ENCODE measurements at places on chromosomes 3 and 15.

DNA sequence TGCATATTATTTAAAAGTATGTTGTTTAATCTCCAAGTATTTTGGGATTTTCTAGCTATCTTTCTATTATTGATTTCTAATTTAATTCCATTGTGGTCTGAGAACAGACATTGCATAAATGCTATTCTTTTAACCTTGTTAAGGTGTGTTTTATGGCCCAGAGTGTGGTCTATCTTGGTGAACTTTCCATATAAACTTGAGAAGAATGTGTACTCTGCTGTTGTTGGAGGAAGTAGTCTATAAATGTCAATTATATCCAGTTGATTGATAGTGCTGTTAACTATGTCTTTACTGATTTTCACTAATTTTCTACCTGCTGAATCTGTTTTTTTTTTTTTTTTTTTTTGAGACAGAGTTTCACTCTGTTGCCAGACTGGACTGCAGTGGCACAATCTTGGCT lies 180.9 kb downstream of the ZNF621 start:
- no peak for DNase-seq

GRCh38 chr3:101838691-101839090 lies 10.6 kb upstream of the NFKBIZ start:
- DNase-seq = no peak

- no peak for DNase-seq
Observed at GRCh38 chr3:144189044-144189443, 217.4 kb downstream of the DIPK2A start.

GRCh38 chr3:136818191-136818768 lies 646 bp upstream of the SLC35G2 start:
- DNase-seq = peak; percentile 16

GRCh38 chr15:66566963-66567531 lies 1.2 kb upstream of the LCTL start:
- peak; percentile 89 for DNase-seq

- no peak for DNase-seq
Observed at GRCh38 chr15:60006203-60006862, 2.2 kb downstream of the FOXB1 start.

- DNase-seq = no peak
Observed at GRCh38 chr3:169602482-169602881, 61.0 kb downstream of the MECOM start.

DNA sequence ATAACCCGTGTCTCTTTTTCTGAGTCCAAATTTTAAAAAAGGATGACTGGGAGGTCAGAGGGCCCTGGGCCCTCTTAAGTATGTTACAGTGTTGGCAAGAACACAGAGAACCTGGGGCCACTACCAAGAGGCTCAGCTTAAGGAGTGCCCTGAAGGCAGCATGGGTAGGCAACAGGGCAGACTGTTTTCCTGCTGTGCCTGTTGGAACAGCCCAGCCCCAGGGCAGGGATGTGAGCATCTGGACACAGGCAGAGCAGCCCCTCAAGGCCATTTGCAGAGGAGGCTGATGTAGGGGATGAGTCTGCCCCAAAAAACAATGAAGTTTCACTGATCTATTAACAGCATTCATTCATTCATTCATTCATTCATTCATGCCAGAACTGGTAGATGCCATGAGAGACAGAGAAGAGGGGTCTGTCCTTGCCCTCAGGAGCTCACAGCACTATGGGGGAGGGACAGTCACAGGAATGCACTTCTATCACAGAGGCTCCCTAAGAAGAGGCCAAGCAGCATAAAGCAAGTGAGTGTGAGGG lies 2.2 kb upstream of the LTF start:
- no peak for DNase-seq

GRCh38 chr3:161423911-161424522 lies 52.7 kb upstream of the SPTSSB start:
- peak; percentile 36 for DNase-seq

DNA sequence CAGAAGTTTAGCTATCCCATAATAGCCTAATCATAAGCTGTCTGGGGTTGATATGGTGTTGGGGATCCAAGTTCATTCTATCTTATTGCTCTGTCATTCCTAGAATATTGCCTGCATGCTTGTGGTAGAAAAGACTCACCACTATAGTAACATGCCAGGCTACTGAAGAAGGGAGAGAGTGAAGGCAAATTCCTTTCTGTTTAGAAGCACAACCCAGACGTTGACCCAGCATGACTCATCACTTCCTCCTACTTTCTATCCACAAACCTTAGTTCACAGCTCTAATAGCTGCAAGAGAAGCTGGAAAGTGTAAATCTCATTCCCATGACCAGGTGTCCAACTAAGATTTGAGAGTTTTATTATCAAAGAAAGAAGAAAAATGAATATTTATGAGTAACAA lies 57.8 kb upstream of the NMD3 start:
- DNase-seq = no peak

- DNase-seq = no peak
Observed at GRCh38 chr3:141448606-141449220, 38.1 kb upstream of the RASA2 start.

DNA sequence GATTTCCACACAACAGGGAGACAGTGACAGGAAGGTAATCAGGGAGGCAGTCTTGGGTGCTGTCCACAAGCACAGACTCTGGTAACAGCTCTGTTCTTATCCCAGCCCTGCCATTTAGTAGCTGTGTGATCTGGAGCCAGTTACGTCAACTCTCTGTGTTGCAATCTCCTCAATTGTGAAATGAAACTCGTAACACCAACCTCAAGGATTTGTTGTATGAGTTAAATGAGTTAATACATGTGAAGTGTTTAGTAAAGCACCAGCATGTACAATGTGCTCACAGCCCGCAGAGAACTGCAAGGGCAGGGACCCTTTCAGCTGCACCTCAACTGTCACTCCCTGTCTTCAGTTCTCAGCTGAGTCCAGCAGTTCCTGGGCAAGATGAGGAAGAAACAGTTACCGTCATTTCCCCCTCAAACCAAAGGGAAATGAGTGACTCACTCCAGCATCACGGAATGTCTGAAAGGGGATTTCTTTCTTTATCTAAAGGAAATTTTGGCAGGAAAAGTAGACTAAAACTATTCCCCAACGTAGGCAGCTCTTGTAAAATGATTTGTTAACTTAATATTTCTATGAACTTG lies 39.9 kb upstream of the MB21D2 start:
- DNase-seq = no peak

DNA sequence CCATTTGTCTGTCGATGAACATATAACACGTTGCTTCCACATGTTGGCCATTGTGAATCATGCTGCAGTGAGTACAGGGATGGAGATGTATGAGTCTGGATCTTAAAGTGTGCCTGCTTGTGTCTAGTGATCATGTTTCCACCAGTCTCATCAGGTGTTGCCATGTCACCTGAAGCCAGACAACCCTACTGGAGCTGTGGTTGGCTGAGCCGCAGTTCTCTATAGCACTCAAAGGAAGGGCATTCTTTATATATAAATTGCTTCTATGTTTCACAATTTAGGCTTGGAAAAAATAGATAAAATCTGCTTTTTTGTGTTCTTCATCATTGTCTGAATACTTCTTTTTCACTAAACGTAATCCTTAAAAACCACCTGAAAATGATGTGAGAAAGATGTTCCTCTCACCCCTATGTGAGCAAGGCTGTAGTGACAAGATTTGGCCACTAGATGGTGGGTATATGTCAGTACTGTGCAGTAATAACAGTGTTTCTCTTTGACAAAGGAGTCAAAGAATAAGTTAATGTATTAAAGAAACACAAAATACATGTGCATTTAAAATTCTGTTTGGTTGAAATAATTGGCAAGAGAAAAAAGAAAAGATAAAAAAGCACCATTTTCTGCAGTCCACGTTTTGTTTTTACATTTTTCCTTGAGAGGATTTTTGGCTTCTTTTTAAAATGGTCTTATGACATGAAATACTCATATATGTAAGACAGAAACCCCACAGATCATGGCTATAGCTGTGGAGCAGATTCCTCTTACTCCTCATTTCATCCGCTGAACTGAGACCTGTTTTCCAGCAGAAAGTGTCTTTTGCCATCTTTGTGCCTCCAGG lies 394.5 kb upstream of the DPPA4 start:
- peak; percentile 10 for DNase-seq

DNA sequence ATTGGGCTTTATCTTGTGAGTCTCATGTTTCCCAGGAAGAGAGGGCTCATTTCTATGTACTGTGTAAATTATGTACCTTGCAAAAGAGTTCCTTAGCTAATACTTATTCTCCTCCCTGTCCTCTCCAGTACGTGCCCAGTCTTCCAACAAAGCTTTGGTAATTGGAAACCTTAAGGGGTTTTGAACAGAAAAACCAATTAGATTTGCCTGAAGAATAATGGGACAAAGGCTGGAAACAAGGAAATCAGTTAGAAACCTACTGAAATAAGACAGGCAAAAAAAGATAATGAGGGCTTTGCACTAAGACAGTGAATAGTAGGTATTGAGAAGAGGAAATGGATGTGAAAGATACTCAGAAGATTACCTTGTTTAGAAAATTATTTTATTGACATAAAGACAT lies 82.5 kb downstream of the SPRED1 start:
- DNase-seq = no peak

- no peak for DNase-seq
Observed at GRCh38 chr3:46029953-46030543, 2.8 kb upstream of the XCR1 start.

- DNase-seq = no peak
Observed at GRCh38 chr15:70474471-70475406, 288.6 kb downstream of the UACA start.

DNA sequence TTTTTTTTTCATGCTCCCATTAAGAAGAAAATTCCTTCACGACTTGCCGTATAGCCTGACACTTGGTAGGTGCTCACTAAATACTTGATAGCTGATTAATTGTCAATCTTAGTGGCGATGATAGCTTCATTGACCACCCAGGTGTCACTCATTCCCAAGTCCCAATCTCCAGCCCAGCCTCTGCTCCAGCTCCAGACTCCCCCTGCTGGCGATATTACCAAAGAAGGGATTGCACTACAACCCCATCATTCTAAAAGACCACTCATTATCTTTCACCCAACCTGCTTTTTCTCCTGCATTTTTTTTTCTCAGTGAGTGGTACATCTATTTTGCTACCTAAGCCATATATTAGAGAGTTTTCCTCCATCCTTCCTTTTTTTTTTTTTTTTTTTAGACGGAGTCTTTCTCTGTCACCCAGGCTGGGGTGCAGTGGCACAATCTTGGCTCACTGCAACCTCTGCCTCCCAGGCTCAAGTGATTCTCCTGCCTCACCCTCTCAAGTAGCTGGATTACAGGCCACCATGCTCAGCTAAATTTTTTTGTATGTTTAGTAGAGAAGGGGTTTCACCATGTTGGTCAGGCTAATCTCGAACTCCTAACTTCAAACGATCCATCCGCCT lies 19.5 kb upstream of the COMMD2 start:
- peak; percentile 22 for DNase-seq

DNA sequence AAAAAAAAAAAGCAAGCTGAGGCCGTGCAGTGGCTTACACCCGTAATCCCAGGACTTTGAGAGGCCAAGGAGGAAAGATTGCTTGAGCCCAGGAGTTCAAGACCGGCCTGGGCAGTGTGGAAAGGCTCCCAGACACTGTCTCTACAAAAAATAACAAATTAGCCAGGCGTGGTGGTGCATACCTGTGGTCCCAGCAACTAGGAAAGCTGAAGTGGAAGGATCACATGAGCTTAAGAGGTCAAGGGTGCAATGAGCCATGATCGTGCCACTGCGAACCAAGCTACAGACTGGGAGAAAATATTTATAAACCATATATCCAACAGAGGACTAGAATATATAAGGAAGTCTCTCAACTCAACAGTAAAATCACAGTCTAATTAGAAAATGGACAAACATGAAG lies 10.0 kb downstream of the KLHDC8B start:
- no peak for DNase-seq

GRCh38 chr15:67047149-67047661 lies 18.2 kb upstream of the SMAD3 start:
- DNase-seq = no peak
